ENCODE measurements at places on chromosomes 2 and 18.

GRCh38 chr18:69064063-69064462, 266.2 kb downstream of the CCDC102B start:
- no peak for DNase-seq

GRCh38 chr2:224405841-224406370, 4.0 kb upstream of the FAM124B start:
- DNase-seq = no peak

DNA sequence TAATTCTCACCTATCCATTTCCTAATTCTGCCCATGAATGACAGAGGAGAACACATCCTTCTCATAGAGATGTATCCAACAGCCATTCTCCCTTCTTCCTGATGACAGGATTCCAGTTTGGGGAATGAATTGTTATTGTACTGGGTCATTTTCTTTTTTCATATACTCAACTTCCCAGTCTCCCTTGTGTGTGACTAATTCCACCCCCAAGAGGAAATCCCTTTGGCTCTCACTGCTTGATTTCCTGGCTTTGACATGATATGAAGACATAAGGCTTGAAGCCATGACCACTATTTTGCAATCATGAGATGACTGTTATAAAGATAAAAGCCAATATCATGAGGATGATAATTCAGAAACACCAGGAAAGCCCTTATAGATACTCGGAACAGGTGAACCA, 384.7 kb upstream of the ACVR2A start:
- no peak for DNase-seq

- DNase-seq = no peak
Measured at GRCh38 chr2:28436525-28437051, 43.9 kb downstream of the FOSL2 start.

- peak; percentile 79 for DNase-seq
Measured at GRCh38 chr2:151258121-151258520, 3.5 kb downstream of the RBM43 start.

DNA sequence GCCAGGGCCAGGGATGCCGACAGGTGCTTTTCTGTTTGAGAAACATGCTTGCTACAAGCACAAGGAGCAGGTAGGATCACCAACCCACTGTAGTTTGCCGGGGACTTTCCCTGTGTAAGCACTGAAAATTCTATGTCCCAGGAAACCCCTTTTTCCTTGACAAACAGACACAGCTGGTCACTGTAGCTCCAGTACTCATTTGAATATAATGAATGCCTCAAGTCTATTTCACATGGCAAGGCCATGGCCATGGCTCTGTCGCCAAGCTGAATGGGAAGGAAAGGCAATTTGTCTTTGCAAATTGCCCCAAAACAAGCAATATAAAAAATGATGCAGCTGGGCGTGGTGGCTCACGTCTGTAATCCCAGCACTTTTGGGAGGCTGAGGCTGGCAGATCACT, 49.6 kb upstream of the IGFBP2 start:
- no peak for DNase-seq

DNA sequence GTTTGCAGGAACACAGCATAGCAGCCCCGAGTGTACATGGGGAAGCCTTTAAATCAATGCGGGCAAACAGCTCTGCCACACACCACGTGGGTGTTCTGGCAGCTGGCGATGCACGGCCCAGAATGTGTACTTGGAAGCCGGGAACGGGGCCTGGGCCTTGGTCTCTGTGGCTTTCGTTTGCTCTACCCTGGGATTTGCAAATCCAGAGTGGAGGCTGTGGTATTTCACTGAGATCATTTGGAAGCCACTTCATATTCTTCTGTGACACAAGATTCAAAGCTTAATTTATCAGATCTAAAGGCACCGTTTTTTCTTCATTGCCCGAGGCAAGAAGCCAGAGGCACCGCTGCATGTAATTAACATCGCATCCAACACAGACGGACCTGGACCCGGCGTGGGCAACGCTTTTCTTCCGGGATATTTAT, 246.3 kb upstream of the MYT1L start:
- DNase-seq = no peak

- no peak for DNase-seq
Measured at GRCh38 chr18:24239341-24239740, 100.5 kb downstream of the CABYR start.

DNA sequence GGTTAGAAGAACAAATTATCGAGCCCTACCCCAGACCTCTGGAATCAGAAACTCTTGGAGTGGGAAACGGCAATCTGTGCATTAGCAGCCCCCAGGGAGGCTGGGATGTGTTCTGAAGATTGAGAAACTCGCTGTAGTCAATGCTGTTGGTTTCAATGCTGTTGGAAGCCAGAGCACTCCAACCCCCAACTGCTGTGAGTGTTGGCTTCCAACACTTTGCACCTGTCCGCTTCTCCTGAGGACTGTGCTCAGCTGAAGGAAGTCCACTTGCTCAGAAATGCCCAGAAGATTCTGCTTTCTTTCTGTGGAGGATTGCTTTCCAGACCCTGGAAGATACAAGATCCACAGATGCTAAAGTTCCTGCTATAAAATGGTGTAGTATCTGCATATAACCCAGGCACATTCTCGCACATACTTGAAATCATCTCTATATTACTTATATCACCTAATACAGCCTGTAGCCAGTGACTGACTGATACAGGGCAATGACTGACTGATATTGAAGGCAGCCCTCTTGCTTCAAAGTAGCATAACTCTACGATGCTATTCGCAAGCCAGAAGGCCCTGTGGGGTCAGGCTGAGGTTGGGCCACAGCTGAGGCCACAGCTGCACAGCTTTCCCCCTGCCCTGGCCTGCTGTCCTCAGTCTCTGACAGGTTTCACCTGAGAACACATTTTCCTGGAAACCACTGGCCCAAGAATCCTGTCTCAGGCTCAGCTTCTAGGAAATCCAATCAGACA, 757.7 kb upstream of the ID2 start:
- DNase-seq = no peak

- no peak for DNase-seq
Measured at GRCh38 chr18:22570492-22570891, 152.8 kb upstream of the CTAGE1 start.

DNA sequence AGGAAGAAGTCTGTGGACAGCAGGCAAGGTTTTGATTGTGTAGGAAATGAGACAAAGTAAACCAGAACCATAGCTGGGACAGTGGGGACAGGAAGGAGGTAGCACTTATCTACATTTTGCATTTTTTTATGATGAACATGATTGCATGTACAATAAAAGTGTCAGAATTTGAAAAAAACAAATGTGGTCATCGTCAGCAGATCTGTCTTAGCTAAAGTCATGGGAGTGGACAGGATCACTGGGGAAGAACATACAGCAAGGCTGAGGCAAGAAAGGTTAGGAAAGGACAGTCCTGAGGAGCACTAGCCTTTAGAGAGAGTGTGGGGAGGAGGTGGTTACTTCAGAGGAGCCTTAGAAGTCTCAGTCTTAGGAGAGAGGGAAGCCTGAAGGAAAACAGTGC, 35.1 kb upstream of the SLC14A2 start:
- DNase-seq = no peak

- no peak for DNase-seq
Measured at GRCh38 chr2:96184989-96185388, 23.6 kb downstream of the STARD7 start.

DNA sequence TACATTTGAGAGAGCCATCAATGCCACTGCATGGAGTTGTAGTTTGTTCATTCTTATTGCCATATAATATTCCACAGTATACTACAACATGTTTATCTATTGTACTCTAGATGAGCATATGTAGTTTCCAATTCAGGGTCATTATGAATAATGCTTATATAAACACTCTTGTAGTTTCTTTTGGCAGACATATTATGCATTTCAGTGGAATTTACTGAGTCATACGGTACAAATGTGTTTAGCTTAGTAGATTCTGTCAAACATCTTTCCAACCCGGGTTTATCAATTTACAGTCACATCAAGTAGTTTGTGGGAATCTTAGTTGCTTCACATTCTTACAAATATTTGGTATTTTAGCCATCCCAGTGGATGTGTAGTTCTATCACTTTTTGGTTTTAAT, 161.1 kb downstream of the KCNH7 start:
- DNase-seq = no peak

DNA sequence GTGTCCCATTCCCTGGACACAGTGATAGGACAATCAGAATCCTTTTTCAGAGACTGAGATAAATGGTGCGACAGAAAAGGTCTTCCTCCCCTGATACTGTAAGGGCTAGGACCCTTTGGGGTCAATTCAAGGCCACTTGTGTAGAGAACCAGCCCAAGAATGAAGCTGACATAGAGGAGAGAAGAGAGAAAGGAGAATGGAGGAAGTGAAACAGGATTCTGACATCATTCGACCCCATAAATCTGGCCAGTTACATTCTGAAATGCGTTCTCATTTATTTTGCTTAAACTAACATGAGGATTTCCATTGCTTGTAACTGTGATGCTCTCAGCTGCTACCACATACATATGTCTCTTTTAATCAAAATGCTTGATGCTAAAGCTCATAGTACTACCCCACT, 148.1 kb downstream of the TMEM163 start:
- DNase-seq = no peak

GRCh38 chr18:48622911-48623431, 84.1 kb downstream of the CTIF start:
- no peak for DNase-seq

DNA sequence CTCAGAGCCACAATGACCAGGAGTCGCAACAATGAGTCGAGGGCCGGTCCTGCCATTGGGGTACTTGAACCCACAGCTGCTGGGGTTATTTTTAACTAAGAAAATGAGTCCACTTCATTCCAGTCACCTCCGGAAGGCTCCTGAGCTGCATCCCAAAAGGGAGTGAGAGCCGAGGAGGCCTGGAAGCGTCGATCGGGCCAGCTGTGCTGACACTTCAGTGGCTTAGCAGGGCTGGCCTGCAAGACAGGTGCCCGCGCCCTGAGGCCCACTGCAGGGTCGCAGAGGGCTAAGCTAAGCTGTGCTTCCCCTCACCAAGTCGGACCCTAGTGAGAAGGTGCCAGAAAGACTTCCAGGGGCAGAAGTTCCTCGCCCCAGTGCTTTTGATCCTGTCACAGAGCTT, 21.1 kb downstream of the TBC1D8 start:
- DNase-seq = no peak

DNA sequence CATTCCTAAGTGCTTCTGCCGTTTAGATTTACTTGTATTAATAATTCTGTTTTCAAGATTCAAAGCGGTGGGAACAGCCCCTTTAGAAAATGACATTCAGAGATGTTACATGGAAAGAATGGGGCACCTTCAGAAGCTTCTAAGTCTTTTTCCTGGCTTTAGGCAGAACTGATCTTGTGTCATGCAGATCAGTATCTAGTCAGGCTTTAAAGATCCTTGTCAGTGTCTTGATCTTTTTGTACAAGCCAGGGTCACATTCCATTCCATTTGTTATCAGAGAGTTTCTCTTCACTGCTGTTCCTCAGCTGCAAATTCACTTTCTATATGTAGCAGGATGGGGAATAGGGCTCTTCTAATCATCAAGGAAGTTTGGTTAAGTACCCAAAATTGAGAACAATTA, 275.3 kb downstream of the DCC start:
- DNase-seq = no peak

DNA sequence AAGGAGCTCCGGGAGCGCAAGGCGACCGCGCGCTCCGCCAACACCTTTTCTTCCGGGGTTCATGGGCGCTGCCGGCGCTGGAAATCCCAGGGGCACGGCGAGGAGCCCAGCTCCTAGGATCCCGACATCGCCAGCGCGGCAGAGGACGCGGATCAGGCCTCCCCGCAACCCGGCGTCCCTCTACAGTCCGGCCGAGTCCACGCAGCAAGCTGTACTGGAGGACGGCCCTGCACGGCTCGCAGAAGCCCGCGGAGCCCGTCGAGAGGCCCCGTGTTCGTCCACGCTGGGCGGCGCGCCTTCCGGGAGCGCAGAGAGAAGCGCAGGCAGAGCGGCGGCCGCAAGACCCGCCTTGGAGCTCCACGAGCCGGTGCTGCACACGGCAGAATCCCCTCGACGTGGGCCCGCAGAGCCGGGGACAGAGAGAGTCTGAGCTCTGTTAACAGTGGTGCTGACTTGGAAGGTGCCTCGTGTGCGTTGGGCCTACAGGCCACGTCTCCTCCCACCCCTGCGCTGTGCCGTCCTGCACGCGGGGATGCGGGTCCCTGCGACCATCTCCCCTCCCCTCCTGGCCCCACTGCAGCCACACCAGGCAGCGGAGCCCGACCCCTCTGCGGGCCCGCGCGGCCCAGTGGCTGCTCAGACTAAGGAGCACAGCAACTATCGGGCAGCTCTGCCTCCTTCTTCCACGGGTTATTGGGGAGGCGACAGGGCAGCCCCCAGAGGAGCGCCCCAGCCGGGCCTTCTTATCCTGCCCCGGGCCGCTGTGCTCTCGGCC, 28.1 kb upstream of the PTPN2 start:
- DNase-seq = no peak

DNA sequence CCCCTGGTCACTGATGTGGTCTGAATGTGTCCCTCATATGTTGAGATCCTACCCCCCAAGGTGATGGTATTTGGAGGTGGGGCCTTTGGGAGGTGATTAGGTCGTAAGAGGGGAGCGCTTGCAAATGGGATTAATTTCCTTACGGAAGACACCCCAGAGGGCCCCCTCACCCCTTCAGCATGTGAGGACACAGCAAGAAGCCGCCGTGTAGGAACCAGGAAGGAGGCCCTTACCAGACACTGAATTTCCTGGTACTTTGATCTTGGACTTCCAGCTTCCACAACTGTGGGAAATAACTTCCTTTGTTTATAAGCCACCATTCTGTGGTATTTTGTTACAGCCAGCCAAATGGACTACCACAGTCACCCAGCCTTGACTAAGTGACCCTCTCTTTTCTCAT, 35.9 kb downstream of the NCK2 start:
- no peak for DNase-seq

GRCh38 chr2:221572821-221573429, 821 bp upstream of the EPHA4 start:
- no peak for DNase-seq

DNA sequence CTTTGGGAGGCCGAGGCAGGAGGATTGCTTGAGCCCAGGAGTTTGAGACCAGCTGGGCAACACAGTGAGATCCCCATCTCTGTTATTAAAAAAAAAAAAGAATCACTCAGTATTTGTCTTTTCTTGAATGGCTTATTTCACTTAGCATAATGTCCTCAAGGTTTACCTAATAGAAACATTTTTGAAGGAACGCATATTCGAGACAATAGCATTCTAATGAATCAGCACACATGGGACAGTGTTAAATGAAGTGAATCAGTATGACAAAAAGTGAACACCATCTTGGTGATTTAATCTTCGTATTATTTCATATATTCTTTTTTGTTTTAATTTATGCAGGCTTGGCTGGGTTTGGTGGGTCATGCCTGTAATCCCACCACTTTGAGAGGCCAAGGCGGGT, 44.7 kb downstream of the WIPF1 start:
- DNase-seq = no peak
